ENCODE measurements at places on chromosomes 1 and 21.

DNA sequence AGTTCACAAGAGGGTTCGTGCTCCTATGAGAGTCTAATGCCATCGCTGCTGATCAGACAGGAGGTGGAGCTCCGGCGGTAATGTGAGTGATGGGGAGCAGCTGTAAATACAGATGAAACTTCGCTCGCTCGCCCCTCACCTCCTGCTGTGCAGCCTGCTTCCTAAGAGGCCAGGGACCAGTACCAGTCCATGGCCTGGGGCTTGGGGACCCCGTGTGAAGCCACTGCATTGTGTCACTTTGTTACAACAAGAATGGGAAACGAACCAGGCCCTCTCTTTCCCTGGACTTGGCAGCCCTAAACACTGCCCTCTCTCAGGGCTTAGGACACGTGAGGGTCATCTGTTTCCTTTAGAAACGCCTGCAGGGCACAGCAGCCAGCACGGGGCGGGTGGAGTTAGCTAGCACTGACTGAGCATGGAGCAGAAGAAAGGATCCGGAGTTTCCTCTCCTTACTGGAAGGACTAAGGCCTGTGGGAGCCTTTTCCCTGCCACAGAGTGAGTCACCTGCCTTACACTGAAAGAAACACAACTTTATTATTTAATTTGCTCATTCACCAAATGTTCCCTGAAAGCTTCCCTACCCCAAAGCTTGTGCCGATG, 185.2 kb upstream of the TMEM51 start:
- no peak for DNase-seq

DNA sequence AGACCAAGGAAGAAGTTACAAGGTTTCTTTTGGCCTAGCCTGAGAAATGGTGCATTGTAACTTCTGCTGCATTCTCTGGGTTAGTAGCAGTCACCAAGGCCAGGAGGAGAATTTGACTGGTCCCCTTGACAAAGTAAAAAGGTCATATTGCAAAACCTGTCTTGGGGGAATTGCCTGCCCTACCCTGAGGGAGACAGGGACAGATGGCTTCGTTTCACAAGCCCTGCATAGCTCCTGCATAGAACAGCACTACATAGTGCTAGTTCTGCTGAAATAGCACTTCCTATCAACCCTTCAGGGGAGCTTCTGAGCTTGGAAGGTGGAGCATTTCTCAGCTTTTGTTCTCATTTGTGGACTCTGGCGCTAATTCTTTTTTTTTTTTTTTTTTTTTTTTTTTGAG, 20.4 kb upstream of the AK2 start:
- DNase-seq, result no peak

- no peak for DNase-seq
These were observed 5.5 kb downstream of the SCNN1D start for GRCh38 chr1:1285611-1286311.

DNA sequence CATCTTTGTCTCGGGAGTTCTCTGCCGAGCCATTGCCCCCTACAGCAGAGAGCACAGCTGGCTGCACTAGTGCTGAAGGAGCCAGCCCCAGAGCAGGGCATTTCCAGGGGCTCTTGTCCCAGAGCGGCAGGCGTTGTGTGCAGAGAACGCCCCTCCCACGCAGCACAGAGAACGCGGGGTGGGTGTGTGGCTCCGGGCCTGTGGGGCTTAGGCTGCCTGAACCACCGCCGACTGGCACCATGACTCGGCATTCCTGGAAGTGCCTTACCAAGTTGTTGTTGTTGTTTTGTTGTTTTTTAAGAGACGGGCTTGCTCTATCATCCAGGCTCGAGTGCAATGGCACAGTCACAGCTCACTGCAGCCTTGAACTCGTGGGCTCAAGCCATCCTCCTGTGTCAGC, 15.8 kb upstream of the DIP2A start:
- DNase-seq, result no peak

DNA sequence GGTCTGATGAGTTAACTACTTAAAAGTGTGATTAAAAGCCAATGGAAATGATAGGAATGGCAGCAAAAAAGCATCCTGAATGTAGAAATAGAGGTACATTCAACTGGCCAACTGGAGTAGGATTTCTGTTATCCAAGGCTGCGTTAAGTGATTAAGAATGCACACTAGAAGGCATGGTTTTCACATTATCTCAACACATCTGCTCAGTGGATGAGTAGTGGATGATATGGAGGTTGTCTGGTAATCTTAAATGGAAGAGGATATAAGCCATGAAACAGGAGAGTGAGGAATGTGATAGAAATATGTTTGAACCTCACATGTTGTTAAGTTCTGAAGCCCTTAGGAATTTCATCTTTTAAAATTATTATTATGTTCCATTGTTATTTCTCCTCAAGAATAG, 839.9 kb downstream of the USP25 start:
- DNase-seq, result peak; percentile 30

GRCh38 chr1:103129796-103130195, 21.5 kb upstream of the COL11A1 start:
- DNase-seq, result no peak

DNA sequence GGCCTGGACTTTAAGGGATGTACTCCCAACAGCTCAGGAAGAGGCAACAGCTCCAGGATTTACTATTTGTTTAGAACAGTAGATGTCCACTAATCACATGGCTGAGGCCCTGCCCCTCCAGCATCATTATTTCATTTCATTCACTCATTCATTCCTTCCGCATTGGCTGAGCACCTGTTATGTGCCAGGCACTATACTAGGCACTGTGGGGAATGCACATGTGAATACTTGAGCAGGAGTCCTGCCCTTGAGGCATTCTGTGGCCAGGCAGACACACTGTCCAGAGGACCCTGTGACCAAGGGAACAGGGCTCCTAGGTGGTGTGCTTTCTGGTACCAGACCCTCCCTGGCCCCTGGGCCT, 24.3 kb downstream of the KIAA1614 start:
- no peak for DNase-seq

DNA sequence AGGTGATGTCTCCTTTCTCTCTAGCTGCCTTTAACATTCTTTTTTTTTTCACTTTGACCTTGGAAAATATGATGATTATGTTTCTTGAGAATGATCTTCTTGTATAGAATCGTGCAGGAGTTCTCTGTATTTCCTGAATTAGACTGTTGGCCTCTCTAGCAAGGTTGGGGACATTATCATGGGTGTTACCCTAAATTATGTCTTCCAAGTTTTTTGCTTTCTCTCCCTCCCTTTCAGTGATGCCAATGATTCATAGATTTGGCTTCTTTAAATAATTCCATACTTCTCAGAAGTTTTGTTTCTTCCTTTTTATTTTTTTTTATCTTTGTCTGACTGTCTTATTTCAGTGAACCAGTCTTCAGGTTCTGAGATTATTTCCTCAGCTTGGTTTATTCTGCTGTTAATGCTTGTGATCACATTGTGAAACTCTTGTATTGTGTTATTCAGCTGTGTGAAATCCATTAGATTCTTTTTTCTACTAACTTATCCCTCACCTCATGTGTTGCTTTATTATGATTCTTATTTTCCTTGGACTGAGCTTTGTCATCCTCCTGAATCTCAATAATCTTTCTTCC, 268.4 kb upstream of the NRIP1 start:
- no peak for DNase-seq

GRCh38 chr21:36834192-36834591, 132.3 kb downstream of the HLCS start:
- DNase-seq, result no peak

DNA sequence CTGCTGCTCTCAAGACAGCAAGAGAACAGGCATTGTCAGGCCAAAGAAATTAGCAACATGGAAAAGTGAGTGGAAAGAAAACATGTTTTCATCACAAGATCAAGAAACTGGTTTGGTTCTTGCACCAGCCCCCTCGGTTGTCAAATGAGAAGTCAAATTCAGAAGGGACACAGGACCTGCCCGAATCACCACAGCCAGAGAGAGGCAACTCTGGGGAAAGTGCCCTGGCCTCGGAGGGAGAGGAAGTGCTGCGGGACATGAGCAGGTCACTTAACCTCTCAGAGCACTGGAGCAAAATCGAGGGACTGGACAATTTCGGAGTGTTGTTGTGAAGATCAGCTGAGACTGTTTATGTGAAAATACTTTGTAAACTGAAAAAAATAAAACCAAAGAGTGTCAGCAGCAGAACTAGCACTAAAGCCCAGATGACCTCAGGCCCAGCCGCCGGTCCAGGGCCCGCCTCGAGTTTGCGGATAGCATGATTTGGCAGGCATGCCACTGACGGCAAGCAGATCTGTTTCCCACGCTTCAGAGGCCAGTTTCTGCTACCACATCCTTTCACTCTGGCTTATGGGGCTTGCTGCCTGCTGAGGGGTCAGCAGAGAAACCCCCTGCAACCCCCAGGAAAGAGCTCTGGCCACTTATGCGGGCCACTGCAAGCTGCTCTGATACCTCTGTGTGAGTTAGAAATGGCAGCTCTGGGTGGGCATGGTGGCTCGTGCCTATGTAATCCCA, 32.1 kb downstream of the CD247 start:
- DNase-seq, result no peak

- no peak for DNase-seq
These were observed at the start of gene PLEKHG5 for GRCh38 chr1:6491480-6491962. PLEKHG5 (minus strand) TSS chr1:6491667; CDS start chr1:6477571, 14,096 bp downstream.

Measured in NCI-H82 (cell line).